GM12892 (cell line): ENCODE measurements at places on chromosomes 4 and X.

DNA sequence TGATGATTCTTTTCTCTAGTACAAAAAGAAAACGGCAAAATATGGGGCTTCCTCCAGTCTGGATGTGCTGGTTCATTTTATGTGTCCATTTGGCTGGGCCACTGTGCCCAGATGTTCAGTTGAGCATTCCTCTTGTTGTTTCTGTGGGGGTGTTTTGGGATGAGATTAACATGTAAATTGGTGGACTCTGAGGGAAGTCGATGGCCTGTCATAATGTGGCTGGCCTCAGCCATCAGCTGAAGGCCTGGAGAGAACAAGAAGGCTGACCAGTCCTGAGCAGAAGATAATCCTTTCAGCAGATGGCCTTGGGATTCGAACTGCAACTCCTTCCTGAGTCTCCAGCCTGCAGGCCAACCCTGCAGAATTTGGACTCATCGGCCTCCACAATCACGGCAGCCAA lies 136.7 kb downstream of the EVC2 start:
- no peak for DNase-seq

- no peak for DNase-seq
Observed at GRCh38 chr4:1938027-1938426, 66.8 kb downstream of the NSD2 start.

DNA sequence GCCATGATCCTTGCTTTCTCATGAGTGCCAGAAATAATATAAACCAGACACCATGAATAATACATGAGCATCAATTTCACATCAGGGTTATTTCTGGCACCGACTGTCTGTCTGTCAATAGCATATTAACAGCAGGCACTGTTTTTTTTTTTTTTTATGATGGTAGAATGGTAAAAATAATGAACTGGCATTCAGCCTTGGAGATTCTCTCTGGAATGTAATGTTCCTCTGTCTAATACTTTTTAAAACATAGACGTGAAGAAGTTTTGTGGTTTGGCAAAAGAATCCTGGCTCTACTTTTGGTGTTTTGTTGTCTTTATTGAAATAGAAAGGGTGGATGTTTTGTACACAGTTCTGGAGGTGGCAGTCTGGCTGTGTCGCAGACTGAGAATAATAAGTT lies 874.6 kb upstream of the PRKX start:
- DNase-seq = no peak

DNA sequence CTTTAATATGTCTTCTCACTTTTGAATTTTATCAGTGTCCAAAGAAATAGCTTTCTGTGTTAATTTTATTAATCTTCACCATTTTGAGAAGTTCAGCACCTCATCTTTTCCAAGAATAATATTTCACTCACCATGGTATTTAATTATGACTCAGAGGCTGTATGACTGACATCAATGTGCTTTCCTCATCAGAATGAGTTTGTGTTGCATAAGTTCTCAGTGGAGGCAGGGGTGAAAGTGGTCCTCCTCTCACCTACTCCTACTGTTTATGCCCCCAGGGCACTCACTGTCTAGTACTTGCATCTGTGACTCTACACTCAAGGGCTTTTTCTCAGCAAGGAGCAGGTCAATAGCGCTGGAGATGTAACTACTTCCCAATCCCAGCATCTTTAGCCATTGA lies 905.3 kb upstream of the INTU start:
- no peak for DNase-seq

- no peak for DNase-seq
Observed at GRCh38 chr4:20046931-20047677, 204.6 kb upstream of the SLIT2 start.

GRCh38 chrX:107805179-107805578 lies 20.5 kb upstream of the MID2 start:
- no peak for DNase-seq

DNA sequence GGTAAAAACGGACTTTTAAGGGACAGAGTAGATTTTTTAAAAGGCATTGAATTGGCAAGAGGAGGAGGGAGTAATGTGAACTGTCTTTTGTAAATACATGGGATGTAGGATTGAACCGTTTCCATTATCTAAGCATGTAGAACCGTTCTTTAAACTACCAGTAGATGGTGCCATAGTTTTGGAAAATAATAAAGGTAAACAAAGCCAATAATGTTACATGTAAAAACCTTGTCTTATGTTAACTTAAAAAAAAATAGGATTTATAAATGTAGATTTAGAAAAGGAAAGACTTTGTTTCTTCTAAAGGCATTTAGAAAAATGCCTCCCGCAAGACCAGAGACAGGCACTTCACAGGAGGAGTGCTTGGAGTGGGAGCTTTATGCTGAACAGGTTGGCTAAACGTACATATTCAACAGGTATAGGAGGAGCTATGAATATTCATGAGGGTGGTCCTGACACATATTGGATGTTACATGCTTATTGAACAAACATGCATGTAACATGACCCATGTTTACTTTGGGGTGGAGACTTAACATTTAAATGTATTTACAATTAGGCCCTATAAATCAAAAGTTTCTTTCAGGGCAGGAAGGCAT lies 45.5 kb upstream of the FAM241A start:
- DNase-seq = no peak

- no peak for DNase-seq
Observed at GRCh38 chr4:111070390-111070789, 447.5 kb upstream of the PITX2 start.

DNA sequence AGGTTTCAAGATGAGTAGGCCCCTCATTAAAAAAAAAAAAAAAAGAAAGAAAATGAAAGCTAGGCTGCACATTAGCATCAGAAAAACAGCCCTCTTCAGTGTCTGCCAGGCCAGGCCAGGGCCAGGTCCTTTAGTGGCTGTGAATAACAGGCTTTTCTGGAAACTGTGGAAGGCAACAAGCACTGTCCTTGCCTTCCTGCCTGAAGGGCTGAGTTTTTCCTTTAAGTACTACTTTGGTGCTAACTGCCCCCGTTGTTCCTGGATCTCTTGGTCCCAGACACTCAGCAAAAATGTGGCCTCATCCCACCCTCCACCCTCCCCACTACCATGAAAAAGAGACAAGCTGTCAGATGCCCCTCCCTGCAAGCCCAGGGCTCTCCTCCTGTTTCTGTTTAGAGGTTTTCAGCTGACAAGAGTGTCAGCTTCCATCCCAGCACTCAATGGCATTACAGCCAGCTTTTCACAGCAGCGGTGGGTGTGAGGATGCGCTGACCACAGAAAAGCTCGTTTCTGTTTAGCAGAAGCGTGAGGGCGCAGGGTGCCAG lies 174.2 kb downstream of the NHS start:
- no peak for DNase-seq

DNA sequence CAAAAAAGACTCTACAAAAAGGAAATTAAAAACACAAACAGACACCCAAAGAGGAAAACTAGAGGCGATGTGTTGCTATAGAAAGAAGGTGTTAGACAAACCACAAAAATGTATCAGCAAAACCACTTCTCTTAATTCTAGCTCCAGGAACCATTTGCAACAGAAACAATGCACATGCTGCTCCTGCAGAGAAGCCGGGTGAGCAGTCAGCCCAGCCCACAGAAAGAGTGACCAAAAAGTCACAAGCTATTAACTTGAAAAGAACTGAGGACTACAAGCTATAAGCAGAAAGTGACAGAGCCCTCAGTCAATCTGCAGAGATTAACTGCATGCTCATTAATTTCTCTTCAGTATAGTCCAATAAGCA lies 96.2 kb upstream of the KLHL13 start:
- no peak for DNase-seq

DNA sequence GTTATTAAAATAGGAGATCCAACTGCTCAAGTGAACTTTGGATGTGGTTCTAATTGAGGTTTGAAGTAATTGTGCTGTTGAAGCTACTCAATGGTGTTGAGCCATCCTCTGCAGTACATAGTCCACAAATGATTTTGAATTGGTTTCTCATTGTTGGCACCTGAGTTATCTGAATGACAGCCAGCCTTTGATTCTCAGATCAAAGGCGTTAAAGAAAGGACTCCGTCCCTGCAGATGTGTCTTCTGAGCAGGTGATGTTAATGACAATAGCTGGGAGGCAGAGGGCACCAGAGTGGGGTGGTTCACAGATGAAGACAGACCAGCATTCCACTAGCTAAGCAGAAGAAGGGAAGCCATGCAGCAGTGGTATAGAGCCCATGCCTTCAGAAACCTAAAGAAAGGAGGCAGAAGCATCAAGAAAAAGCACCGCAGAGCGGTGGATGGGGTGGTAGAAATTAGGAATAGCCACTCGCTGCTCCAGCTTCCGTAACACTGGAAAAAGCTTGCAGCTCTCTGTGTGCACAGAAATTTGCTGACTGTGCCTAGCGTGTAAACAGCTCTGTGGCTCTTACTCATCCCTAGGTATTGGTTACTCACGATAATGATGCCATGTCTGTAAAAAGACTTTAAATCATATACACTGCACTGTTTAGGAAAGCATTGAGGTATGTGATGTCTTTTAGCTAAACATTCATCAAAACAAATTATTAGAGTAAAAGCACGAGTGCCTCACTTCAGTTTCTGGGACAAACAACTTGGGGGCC lies 79.2 kb upstream of the CLCN4 start:
- DNase-seq = no peak

DNA sequence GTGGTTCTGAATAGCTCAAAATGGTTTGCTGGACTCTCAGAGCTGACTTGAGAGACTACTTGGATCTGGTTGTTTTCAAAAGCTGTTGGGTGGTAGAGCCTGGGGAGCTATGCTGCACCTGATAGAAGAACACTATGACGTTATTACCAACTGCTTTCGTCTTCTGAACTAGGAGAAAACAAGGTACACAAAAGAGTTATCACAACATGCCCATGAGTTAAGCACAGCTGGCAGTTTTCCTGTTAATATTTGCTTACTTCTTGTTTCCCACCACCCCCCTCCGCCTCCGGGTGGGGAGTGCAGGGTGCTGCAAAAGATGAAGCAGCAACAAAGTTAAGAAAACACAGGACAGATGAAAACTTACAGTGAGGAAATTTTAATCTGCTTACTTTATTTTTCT lies 69.1 kb downstream of the RASL11B start:
- DNase-seq = no peak

DNA sequence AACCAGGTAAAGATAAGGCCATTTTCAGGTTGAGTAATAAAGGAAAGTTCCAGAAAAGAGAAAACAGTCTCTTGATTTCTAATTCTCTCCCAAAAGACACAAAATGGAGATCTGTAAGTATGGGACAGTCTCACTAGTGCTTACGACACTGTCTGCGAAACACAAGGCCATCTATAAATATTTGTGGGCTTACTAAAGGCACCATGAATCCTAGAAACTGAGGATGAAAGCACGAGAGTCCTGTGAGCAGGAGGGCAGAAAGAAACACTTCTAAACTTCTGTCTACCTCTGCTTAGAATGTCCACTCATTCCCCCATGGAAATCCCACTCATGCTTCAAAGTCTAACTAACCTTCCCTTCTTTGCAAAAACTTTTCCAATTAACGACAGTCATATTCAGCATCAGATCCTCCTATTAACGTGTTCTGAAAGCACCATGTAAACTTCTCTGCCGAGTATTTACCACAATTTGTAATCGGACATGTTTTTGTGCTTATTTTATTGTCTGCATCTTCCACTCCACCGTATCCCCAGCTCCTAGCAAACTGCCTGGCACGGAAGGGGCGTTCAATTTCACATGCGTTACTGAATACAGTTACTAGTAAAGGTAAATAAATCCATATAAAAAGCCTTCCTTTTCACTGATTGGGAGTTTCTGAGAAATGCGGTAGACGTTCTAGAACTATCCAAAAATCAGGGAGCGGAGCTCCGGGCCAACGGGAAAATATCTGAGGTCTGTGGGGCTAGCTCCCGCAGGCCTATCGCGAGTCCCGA lies 665 bp downstream of the PSMD10 start:
- DNase-seq = no peak

DNA sequence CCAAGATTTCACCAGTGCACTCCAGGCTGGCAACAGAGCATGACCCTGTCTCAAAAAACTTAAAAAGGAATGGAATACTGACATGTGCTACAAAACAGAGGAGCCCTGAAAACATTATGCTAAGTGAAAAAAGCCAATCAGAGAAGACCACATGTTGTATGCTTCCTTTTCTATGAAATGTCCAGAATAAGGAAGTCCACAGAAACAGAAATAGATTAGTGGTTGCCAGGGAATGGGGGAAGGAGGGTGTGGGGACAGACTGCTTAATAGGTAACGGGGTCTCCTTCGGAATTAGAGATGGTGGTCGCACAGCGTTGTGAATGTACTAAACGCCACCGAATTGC lies 30.1 kb upstream of the KIAA0232 start:
- no peak for DNase-seq

DNA sequence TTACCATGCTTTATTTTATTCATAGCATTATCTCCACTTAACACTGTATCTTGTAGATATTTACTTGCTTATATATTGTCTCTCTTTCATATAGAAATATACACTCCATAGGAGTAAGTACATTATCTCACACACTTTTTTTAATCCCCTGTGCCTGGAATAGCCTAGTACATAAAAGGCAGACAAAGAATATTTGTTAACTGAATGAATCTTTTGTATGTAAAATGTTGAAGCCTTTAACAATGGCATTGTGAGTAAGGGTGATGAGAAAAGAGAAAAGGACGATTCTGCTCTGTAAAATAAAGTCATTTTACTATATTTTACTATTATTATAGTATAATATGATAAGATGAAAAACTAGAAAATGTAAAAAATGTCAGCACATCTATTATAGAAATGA lies 97.7 kb upstream of the PDHA2 start:
- no peak for DNase-seq

GRCh38 chrX:3428792-3429191 lies 82.3 kb upstream of the MXRA5 start:
- no peak for DNase-seq

DNA sequence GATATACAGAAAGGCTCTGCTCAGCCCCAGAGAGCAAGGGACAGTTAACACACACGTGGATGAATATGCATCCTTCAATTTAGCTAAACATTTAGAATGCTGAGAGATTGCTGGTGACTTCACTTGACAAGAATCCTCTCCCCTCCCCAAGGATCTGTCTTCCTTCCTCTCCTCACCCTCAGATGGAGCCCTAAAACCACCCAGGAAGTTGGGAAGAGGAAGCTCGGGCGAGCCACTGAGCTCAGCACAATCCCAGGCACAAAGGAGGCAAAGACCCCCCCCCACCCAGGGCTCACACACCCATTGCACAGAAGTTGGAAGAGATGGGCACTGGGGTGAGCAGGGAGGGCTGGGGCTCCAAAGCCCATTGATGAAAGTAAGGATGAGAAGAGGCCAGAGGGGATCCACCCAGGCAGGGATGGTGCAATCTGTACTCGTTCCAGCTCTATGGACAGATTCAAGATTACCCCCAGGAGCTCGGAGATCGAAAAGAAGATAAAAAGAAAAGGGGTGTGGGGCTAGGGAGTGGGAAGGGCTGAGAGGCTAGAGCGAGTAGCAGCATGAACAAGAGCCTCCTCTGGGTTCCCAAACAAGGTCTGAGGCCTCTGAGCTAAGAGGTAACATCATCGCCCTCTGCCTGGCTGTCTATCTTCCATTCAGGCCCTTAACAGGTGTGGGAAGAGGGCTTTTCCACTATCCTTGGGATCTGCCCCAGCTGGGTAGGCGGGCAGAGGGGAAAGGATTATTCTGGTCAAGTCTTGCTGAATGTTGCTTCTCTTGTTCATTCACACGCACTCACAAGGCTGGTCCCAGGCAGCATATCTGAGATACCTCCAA lies 1.2 kb downstream of the TFE3 start:
- DNase-seq = no peak

- no peak for DNase-seq
Observed at GRCh38 chr4:82560853-82561785, 669 bp downstream of the TMEM150C start.

- no peak for DNase-seq
Observed at GRCh38 chr4:153170407-153170806, 33.8 kb upstream of the TRIM2 start.
